Cardiac septum (tissue), 1 donor: ENCODE measurements at places on chromosomes 5 and 9.

DNA sequence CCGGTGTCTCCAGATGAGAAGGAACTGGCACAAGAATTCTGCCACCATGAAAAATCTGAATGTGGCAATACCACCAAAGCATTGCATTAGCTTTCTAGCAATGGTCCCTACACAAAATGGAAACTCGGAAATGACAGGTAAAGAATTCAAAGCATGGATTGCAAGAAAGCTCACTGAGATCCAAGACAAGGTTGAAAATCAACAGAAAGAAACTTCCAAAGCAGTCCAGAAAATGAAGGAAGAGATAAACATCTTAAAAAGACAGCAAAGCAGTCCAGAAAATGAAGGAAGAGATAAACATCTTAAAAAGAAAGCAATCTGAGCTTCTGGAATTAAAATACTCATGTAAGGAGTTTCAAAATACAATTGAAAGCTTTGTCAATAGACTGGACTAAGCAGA, 16.8 kb upstream of the GRXCR2 start:
- DNase-seq: no peak

- no peak for DNase-seq
Measured at GRCh38 chr5:151258201-151258611, 5.2 kb downstream of the GM2A start.

GRCh38 chr9:88938189-88938588, 53.1 kb upstream of the S1PR3 start:
- no peak for DNase-seq

DNA sequence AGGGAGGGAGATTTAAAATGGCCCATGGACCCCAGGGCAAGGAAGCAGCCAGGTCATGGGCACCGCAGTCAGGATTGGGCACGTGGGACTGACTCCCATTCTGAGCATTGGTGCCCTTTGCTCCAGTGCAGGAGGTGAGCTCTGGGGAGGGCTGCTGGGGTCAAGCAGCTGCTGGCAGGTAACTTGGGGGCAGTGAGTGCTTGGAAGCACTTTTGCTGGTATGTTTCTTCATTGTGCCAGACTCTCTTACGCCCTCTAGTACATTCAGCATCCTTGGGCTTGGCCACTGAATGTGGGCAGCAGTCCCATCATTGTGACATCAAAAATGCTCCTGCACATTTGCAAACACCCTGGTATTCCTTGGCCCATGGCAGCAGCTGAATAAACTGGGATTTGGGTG, 32.7 kb downstream of the PRRC2B start:
- DNase-seq: no peak

DNA sequence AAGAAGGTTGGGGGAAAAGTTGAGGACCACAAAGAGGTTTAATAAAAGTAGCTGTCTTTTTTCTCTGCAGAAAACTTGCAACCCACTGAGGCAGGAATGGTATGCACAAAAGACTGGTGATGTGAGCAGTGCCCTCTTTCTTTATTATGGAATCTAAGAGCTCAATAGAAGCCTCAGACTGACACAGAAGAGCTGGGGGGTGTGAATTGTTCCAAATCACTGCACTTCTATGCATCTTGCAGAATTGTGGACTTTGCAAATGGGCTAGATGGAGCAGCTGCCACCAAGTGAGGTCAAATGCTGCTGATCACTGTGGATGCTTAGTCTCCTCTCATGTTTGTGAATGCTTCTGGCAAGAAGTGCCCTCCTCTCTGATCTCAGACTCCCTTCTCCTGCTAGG, 227.1 kb downstream of the ZSWIM6 start:
- no peak for DNase-seq

DNA sequence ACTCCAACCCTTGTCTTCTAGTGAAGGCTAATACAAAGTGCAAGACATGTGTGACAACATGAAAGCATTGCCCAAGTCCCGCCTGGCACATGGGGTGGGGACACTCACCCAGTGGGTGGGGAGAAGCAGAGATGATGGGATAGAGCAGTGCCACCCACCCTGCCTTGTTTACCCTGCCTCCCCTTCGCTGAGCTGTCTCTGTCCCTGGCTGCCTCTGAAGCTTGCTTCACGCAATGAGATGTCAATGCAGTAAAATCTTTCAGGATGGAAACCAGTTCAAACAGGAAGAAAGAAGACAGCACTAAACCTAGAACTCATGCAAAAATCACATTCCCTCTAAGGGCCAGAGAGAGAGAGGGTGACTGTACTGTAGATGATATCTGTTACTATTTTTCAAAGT, 148.0 kb downstream of the INSYN2B start:
- DNase-seq: no peak
